ENCODE measurements at places on chromosomes 6 and 20.

DNA sequence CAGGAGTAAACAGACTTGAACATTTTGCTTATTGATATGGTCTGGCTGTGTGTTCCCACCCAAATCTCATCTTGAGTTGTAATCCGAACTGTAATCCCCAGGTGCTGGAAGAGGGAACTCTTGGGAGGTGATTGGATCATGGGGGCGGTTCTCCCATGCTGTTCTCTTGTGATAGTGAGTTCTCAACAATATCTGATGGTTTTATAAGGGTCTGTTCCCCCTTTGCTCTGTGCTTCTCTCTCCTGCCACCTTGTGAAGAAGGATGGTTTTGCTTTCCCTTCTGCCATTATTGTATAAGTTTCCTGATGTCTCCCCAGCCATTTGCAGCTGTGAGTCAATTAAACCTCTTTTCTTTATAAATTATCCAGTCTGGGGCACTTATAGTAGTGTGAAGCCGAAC, 40.0 kb downstream of the MYLIP start:
- no peak for DNase-seq

DNA sequence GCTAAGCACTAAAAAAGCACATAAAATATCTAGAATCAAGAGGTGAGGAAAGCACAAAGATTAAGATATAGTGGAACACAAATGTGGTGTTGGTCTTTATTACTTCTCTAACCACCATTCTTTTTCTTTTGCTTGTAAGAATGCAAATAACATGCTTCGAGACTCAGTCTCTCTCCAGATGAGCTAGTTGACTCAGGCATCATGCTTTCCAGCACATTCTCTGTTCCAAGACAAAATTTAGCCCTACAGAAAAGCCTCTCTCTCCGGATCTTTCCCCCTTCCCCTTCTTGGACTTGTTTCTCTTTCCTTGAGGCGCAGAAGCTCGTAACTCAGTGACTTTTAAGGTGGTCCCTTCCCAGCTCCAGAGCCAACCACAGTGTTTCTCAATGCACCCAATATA, 91.0 kb downstream of the FNDC1 start:
- no peak for DNase-seq

GRCh38 chr6:20633566-20634340, 99.5 kb downstream of the CDKAL1 start:
- no peak for DNase-seq

GRCh38 chr6:41406728-41407489, 71.5 kb downstream of the NCR2 start:
- DNase-seq: no peak

- no peak for DNase-seq
These were observed 2.5 kb downstream of the PRRT1 start for GRCh38 chr6:32149092-32149755.

GRCh38 chr20:33113387-33113908, 34.0 kb downstream of the BPIFB4 start:
- DNase-seq: no peak

DNA sequence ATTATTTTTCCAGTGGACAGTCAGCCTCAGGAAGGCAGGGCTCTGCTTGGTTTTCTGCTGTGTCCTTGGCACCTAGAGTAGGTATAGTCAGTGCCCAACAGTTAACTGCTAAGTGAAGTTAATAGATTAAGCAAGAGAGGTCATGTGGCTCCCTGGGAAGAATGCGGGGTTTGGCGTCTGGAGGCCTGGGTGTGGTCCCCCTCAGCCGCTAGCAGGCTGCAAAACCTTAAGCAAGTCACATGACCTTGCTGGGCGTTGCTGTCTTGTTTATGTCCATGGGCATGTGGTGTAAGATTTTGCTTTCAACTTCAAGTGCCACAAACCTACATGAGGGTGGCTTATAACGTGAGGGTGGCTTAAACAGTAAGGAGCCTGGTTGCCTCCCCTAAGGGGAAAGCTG, 75.5 kb upstream of the SCP2D1 start:
- DNase-seq: no peak

DNA sequence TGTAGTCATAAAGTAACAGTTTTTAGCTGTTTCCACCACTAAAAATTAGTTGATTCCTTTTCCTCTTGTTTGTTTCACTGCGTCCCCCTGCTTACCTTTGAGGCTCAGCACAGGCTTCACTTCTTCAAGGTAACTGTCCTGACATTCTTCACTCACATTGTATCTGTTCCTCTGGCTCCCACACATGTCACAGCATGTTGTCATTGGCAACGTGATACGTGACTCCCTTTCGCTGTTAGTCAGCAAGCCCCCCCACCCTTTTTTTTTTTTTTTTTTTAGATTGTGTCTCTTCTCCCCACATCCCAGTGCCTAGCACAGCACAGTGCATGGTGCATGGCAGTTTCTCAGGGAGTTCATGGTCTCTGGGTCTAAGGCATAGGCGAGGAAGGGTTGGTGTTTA, 13.3 kb downstream of the VAPB start:
- DNase-seq: no peak

- DNase-seq: no peak
These were observed 201.8 kb downstream of the ARID1B start for GRCh38 chr6:156978948-156979347.

GRCh38 chr6:136607204-136607931, 57.1 kb upstream of the MAP7 start:
- no peak for DNase-seq

DNA sequence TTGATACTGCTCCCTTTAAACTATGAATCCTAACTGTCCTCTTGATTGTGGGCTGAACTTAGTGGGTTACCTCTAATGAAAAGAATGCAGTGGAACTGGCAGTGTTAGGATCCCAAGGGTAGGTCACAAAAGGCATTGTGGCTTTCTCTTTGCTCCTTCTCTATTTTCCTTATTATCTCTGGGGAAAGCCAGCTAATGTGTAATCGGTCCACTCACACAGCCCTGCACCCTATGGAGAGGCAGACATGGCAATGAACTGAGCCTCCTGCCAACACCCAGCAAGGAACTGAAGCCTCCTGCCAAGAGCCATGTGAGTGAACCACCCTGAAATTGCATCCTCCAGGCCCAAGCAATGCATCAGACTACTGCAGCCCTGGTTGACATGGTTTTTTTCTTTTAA, 24.6 kb upstream of the ZNF133 start:
- DNase-seq: no peak

DNA sequence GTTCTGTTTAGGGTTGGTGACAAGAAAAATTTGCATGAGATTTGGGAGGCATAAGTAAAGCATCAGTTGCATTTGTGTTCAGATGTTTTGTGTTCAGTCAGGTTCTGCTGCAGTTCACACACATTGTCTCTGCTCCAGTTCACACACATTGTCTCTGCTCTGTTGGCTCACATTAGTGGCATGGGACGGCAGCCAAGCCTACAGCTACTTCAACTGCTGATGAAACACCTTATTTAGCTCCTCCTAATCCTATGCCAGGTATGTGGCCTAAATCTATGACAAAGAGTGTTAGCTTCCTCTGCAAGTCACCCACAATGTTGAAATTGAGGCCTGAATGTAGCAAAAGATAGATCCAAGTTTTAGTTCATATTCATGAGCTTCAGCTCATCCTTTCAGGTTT, 278.1 kb upstream of the SYNCRIP start:
- no peak for DNase-seq

GRCh38 chr6:109768485-109768884, 77.4 kb downstream of the FIG4 start:
- DNase-seq: no peak

DNA sequence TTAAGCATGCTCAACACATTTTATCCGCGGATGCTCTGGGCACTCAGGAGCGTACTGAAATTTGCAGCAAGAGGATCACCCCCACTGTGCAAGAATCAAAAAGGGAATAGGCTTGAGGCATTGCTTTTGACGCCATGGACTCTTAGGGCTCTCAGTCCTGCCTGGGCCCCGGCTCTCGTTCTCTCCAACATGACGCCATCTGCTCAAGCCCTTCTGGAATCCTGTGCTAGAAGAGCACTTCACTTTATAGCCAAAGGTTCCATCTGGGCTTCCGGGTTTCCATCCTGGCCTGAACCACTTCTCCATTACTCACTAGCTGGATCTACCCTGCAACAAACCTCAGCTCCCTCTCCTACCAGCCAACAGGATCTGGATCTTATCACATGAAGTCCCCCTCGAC, 105.3 kb downstream of the FOXF2 start:
- no peak for DNase-seq

DNA sequence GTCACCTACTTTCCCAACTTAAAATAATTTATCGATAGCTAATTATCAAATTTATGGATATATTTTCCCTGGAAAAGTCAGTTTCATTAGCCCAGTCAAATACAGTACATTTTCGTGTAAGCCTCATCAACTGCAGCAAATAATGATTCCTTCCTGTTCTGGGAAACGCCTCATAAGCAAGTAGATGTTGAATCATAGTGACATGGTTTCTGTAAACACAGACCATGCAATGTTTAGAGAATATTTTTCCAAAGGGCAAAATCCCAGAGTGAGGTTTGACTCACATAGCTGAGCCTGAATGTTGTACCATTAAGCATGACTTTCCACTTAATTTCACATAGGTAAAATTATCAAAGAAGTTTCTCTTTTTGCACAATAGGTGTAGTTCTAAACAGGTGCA, 16.7 kb upstream of the VNN1 start:
- peak; percentile 68 for DNase-seq

GRCh38 chr6:68639826-68640490, 4.9 kb downstream of the ADGRB3 start:
- no peak for DNase-seq

- no peak for DNase-seq
These were observed 5.4 kb downstream of the DUSP22 start for GRCh38 chr6:297571-298232.

DNA sequence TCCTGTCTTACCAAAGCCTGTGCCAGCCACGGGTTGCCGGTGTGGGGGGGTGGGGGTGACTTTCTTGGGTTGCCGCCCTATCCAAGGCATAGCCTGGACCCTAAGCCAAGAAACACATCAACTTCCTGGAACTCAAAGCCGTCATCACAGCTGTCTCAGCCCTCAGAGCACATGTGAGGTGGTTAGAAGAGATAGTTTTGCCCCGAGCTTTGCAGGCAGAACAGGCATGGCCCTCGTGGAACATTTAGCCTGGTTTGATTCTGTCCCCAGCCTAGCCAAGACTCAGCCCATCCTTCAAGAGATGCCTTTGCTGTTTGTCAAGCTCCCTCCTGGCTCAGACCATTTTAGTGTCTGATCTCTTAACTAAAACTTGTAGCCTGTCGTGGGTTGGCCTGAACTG, 64.9 kb downstream of the RREB1 start:
- DNase-seq: no peak

Data from AG04450 (cell line).